ENCODE measurements at places on chromosomes 5 and 9.
A peak's percentile ranks its signal among the peaks of the same experiment; 100 is the strongest.

DNA sequence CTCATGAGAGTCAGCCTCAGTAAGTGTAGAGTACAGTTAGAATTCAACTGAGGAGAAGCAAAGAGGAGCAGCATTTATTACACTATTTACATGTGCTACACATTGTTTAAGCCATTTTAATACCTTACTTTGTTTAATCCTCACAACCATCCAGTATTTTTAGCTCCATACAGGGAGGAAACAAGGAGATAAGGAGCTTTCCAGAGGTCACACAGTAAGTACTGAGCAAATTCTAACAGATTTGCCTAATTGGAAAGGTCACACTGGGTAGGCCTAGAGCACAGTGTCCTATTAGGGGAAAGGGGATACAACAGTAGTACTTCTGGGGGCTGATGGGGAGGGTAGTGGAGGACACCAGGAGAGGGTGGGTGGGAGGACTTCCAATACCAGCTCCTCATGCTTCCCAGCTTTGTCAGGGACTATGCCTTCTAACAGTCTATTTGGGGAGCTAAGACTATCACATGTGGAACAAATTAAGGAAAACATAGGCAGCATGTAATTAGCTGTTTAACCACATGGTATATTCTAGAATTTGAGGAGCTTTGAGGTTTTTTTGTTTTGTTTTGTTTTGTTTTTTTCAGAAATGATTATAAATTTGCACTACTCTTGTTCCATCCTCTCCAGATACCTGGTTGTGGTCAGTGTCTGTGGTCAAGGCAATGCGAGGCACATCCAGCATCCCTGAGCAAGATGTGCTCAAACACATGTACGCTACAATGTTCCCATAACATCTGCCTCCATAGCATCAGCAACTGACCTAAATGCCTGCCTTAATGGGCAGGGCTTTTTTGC lies 96.0 kb upstream of the SLC12A2 start:
- DNase-seq = no peak
- H3K4me1 ChIP-seq = no peaks in the 10 kb centered on the region
- no peaks in the 10 kb centered on the region for H3K27me3 ChIP-seq
- H3K36me3 ChIP-seq = no peaks in the 10 kb centered on the region

GRCh38 chr9:99299211-99300102 lies 77.4 kb downstream of the SEC61B start:
- no peaks in the 10 kb centered on the region for H3K27me3 ChIP-seq
- no peaks in the 10 kb centered on the region for H3K4me1 ChIP-seq
- DNase-seq = no peak
- no peaks in the 10 kb centered on the region for H3K36me3 ChIP-seq

- DNase-seq = peak; percentile 79
- H3K27ac ChIP-seq = peak overlapping the region; percentile 44
- no peaks in the 10 kb centered on the region for H3K27me3 ChIP-seq
These were observed 33.8 kb downstream of the CAPSL start for GRCh38 chr5:35904443-35905132.

- H3K27ac ChIP-seq = no peak overlapping the region
- H3K36me3 ChIP-seq = no peaks in the 10 kb centered on the region
- H3K4me3 ChIP-seq = no peak overlapping the region
- DNase-seq = no peak
- no peaks in the 10 kb centered on the region for H3K27me3 ChIP-seq
These were observed 3.3 kb downstream of the OTULINL start for GRCh38 chr5:14584848-14585247.

DNA sequence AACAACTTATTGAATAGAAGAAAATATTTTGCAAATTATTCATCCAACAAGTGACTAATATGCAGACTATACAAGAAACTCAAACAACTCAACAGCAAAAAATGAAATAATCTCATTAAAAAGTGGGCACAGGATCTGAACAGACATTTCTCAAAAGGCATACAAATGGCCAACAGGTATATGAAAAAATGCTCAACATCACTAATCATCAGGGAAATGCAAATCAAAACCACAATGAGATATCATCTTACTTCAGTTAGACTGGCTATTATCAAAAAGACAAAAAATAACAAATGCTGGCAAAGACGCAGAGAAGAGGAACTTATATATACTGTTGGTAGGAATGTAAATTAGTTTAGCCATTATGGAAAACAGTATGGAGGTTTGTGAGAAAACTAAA lies 1.8 kb upstream of the AMACR start:
- DNase-seq = no peak
- H3K27ac ChIP-seq = no peak overlapping the region
- no peak overlapping the region for H3K4me3 ChIP-seq

Data from MM.1S (cell line).